ENCODE measurements at places on chromosomes 7 and 10. TPM values are rescaled to one million over a fixed set of nuclear protein-coding genes. Genes with fewer than 3 reads are reported as not detected.

DNA sequence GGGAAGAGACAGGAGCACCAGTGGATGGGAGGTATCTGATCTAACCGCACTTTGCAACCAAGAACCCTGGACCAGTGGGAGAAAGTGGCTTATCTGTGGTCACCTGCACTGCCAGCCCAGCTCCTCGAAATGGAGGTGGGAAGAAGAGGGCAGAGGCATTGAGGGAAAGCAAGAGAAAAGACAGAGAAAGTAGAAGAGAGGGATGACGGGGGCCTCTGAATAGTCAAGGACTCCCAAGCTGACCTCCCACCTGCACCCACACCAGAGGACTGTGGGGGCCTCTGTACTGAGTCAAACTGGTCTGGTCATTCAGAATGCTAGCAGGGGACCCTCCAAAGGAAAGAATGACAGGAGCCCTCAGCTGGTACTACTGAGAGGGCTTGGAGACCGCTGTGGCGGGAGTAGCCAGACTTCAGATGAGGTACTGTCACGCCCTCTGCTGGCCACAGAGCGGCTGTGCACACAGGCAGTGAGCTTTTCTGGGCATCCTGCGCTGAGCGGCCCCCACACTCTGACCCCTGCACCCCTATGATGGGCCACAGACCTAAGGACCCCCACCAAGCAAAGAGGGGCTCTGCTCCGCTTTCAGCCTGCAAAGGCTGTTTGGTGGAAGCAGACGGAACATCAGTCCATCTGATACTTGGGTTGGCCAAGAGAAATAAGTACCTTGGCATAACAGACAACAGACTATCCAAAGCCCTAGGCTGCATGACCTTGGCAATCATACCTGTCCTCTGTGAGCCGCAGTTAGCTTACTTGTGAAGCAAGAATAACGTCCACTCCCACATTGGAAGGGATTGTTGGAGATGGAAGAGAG is 112.9 kb downstream of the COL13A1 start:
- peak; percentile 51 for DNase-seq

GRCh38 chr7:83947260-83947659 is 247.3 kb downstream of the SEMA3A start:
- no peak for DNase-seq

DNA sequence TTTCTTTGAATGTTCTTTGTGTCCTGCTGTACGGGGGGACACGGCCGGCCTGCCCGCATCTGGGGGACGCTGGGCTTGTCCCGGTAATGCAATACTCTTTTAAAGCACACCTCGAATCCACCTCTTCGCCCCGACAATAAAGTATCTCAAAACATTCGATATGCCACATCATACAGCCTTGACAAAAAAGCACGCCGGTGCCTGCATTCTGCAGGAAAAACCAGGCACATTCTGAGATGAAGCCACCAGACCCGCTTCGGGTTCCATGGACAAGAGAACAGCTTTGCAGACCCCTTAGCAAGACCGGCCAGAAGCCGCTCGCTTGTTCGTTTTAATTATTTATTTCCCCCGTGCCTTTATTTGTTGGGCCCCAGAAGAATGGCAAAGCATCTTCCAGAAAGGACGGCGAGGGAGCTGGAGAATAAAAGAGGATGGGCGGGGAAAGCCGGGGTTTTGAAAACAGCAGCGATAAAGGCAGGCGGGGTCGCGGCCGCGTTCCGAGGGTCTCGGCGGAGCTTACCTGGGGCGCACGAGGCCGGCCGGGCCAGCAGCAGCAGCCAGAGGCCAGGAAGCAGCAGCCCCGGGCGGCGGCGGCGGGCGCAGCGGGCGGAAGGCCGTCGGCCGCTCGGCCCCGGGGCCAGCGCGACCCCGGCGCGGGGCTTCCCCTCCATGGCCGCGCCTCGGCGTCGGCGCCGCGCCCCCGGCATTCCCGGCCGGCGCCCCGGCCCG is 462 bp downstream of the KIAA1549 start:
- DNase-seq: no peak

CADPS2 gene
- polyA plus RNA-seq: 47.6 TPM

STK31 gene
- polyA plus RNA-seq: 0.36 TPM

DNA sequence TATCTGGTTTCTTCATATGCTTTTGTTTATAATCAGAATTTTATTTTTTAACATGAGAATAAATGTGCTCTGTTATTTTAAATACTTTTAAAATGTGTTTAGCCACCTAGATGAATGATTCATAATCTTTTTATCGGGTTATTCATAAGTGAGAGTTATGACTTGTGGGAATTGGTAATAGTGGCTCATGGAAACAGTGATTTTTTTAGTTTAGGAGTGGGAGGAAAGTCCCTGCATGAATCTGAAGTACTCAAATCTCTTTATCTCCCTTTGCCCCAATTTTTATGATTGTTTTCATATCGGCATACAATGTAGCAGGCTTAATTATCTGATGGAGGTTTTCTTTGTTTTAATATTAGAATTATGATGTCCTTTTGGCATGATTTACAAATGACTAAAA is 42.9 kb downstream of the TAX1BP1 start:
- no peak for DNase-seq

CNTNAP2 gene
- polyA plus RNA-seq: 26.2 TPM

DNA sequence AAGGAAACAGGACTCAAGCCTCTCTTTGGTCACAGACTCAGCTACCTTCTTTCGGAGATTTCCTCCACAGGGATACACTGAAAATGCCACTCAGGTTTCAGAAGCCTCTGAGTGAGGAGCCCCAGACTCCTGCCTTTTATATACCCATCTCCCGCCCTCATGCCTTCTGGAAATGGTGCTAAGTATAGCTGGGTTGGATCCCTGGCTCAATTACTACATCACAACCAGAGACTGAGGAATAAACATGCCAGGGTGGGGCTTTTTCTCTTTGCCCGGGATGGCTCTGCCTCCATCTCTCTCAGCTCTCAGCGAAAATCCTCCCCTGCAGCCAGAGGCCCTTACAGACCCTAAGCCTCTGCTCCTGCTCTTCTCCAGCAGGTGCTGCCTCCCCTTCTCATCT is 299.5 kb downstream of the KCNMA1 start:
- DNase-seq: no peak

Measured in right renal pelvis (tissue), 4 donors.